ENCODE measurements at places on chromosomes 1 and 21.

DNA sequence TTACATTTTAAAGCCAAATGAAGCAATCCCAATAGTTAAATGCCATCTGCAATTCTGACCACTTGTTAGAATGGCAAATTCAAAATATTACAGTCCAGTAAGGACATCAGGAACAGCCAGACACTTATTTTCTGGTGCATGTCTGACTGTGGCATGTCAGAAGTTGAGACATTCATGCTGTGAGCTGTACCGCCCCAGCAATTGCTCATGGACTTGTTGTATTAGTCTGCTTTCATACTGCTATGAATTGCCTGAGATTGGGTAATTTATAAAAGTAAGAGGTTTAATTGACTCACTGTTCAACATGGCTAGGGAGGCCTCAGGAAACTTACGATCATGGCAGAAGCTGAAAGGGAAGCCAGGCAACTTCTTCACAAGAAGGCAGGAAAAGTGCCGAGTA, 19.1 kb downstream of the DDAH1 start:
- no peak for DNase-seq

GRCh38 chr1:155002464-155003226, at the start of gene ZBTB7B:
TSS of gene ZBTB7B (plus strand) at chr1:155002802. CDS start at chr1:155014661, 11,859 bp downstream.
- DNase-seq = no peak

GRCh38 chr1:179187043-179187442, 42.4 kb downstream of the ABL2 start:
- no peak for DNase-seq

DNA sequence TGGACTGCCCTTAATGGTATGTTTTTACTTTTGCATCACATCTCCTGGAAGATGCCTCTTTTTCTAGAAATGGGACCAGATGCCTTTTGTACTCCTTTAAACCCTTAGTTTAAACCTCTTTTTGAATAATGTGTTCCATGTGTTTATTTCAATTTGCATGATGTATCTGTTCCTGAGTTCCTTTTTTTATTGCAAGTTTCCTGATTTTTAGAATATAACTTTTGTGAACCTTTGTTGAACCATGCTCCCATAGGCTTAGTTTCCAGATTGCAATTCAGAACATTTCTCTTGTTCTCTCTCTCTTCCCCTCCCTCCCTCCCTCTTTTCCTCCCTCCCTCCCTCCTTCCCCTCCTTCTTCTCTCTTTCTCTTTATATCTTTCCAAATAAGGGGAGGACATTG, 81.9 kb downstream of the RGL1 start:
- DNase-seq = no peak

- DNase-seq = peak; percentile 84
These were observed 24.0 kb downstream of the TENT5C start for GRCh38 chr1:117629625-117630422.

DNA sequence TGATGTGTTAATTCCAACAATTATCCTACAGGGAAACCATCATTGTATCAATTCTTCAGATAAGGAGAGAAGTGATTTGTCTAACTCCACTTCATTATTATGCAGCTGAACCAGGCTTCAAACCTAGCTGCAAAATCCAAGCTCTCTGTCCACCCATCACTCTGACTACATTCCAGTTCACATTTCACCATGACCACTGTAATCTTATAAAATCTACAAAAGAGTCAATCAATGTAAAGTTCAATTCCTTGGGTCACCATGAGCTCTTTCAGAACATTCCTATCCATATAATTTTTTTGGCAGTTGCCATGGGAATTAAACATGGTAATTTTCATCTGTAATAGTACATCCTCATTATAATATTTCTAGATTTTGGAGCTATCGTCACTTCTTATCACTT, 100.9 kb downstream of the PLPPR5 start:
- DNase-seq = no peak

GRCh38 chr1:174797398-174797797, 202.3 kb upstream of the CACYBP start:
- no peak for DNase-seq

DNA sequence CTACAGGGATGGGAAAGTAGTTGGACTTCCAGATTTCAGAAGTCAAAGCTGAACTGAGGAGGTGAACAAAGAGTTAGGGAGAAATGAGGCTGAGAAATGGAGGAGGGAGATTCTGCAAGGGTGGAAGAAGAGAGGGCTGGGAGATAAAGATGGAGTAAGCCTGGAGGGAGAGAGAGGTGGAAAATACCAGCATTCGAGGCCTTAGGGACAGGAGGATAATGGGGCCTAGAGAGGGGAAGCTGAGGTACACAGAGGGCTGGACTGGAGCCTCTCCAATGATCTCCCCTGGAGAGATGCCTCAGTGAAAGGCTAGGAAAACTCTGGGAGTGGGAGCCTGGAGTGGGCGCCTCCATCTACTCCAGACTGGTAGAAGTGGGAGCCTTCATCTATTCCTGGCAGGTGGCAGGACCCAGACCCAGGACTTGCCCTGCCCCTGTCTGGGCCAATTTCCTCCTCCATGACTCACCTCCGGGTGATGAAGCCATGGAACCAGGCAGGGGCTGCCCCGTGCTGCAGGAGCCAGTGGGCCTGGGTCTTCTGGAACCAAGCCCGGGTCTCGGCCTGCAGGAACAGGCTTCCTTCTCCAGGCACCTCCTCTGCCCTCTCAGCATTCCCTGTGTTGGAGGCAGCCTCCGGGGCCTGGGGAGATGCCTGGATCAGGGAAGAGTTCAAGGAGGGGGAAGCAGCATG, 1.9 kb downstream of the SH2D2A start:
- no peak for DNase-seq

- no peak for DNase-seq
These were observed 33.5 kb downstream of the CAPN8 start for GRCh38 chr1:223631956-223632355.

GRCh38 chr1:50103615-50104081, 5.1 kb upstream of the ELAVL4 start:
- DNase-seq = no peak

GRCh38 chr21:39633770-39634181, 21.0 kb downstream of the B3GALT5 start:
- DNase-seq = no peak

DNA sequence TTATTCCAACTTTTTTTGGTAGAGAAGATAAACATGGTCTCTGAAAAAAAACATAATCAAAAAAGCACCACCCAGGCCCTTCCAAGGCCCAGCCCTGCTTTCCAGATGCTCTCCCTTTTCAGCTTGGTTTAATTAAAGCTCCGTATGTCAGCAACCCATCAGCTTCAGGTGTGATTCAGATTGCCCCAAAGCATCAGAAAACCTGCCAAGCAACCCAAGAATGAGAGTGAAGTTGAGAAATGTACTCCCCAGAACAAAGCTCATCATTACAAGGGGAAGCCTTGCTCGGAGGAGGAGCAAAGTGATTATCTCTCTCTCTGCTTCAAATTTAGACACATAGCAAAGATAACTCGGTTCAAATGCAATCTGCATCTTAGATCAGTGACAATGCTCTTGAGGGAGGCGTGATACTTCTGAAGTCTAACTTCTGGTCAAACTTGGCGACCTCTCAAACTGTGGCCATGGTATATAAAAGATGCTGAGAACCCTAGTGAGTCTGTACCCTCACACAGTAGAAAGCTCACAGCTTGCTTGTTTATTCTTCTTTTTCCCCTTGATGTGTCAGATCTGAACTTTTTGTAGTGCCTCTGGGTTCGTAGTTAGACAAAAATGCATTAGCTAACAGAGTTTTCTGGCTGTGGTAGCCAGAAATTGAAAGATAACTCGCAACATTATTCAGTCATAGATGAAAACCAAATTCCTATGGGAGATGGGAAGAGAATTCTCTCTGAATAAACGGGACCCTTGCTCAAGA, 63.3 kb upstream of the ZC3H11B start:
- no peak for DNase-seq

DNA sequence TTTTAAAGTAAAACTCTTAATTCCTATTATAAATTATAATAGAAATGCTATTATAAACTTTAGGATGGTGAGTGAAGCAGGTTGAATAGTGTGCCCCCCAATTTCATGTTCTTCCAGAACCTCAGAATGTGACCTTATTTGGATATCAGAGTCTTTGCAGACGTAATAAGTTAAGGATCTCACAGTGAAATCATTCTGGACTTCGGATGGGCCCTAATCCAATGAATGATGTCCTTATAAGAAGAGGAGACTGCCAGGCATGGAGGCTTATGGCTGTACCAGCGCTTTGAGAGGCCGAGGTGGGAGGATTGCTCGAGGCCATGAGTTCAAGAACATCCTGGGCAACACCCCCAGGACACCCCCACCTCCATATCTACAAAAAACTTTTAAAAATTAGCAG, 9.4 kb upstream of the MT1HL1 start:
- DNase-seq = no peak

DNA sequence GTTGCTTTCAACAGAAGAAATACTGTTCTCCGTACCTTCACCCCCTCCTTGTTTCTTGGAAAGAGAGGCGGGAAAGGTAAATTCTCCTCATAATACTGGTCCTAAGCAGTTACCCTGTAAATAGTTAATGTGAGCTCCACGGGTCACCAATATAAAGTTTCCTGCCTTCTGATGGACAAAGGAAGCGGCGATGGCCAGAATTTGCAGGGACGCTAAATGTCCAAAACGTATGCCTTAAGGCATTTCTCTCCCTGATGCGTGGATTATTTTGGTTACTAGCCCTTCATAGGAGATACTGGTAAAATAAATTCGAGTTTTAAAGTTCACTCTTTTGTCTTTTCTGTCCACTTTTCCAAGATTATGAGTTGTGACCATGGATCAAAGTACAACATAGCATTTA, 898 bp upstream of the PTGS2 start:
- no peak for DNase-seq

GRCh38 chr1:158101455-158101854, 79.2 kb upstream of the CD1D start:
- DNase-seq = no peak

DNA sequence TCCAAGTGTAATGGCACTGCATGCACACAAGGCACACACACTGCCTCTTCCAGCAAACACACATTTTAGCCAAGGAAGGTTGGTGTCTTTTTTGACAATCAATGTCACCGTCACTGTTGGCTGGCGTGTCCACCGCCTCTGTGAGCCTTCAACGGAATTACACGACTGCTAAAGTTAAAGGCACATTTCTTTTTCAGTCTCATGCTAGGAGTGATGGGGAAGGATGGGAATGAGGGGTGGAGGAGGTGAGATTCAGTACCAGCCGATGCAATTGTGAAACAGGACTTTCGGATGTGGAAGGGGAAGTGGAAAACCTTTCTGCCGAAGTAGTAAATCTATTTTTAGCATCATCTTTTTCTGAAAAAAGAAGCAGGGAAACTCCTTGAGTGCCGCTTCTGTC, 1.4 kb downstream of the ELAVL4 start:
- DNase-seq = no peak

GRCh38 chr1:21511579-21512522, 2.6 kb downstream of the ALPL start:
- peak; percentile 75 for DNase-seq

DNA sequence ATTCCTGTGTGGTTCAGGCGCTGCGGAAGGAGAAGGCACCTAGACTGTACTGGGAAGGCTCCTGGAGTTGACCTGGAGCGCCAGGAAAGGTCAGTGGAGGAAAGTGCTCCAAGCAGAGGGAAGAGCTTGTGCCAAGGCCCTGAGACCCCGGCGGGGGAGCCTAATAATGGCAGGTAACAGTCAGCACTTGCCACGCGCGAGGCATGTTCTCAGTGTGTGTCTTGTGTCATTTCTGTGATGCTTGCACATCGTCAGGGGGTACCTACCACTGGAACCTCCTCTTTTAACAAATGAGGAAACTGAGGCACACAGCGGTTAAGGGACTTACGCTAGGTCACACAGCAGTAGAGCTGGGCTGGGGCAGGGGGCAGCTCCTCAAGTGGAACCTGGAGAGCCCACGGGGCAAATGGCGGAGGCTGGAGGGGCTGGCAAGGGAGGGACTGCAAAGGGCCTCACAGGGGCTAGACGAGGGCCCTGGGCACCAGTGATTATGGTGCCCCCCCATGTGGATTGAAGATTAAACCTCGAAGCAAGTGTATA, 976 bp upstream of the BMP8B start:
- no peak for DNase-seq

DNA sequence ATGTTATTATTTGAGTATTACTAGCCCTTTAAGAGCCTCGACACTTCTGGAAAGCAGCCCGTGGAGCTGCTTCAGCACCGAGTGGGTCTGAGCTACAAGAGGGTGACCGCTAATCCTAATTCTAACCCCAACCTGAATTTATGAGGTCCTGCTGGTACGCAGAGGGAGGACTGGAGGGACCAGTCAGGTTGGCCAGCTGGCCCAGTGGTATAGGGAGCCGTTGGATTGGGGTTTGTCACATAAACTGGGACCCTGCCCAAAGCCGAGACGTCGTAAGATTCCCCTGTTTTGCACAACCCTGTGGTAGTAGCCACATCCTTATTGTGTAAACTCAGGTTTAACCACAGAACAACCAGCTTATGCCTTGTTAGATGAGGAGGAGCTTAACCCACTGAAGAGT, 60.8 kb upstream of the F3 start:
- DNase-seq = peak; percentile 69

- DNase-seq = no peak
These were observed 4.1 kb downstream of the WRAP73 start for GRCh38 chr1:3645666-3646355.

DNA sequence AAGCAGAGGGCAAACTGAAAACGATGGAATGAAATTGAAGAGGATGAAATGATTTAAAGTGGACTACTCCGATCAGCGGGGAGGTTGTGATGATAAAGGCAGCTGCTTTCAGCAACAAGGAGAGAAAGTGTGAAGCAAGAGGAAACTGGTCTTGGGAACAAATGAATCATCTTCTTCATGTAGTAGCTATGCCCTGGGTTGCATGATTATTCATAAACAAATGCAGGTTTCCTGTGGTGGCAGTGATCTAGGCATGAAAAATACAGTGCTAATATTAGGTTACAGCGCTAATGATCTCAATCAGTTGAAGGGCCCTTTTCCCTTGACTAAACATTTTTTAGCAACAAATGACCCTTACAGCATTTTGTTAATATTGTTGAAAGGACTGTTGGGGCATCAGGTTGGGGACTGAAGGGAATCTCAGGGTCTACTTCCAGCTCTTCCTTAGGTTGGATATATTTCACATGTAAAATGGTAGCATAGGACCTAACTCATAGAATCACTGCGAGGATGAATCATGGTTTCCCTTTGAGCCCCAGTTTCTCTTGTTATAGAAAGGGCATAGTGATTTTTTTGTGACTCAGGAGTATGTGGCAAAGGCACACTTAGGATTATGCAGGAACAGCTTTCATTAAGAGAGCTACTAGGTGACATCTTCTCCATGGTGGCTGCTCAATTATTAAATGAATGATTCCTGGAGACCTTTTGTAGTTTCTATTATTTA, 1.9 kb upstream of the ZFYVE9 start:
- DNase-seq = no peak

- DNase-seq = peak; percentile 33
These were observed 930 bp downstream of the DHCR24 start for GRCh38 chr1:54885807-54886723.

- DNase-seq = no peak
These were observed 7.4 kb downstream of the ACTRT2 start for GRCh38 chr1:3028531-3029282.

DNA sequence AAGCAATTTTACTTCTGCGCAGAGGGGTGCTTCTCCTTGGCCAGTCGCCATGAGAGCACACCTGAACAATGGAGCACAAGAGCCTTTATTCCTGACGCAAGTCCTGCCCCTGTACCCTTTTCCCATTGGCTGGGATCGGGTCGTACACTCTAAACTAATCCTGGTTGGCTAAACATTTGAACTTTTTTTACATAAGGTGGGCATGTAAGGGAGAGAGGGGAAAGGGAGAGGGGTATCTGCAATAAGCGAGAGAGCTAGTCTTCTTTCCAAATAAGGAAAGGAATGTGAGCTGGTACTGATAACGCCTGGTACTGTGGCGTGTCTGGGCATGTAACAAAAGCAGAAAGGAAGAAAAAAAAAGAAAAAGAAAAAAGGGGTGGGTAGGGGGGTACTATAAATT, 21.8 kb downstream of the MFSD2A start:
- DNase-seq = no peak

- DNase-seq = no peak
These were observed 19.1 kb downstream of the CLDN14 start for GRCh38 chr21:36460866-36461265.

Data from RPMI8226 (cell line).